Right ventricle myocardium inferior (tissue), 1 donor: ENCODE measurements at places on chromosomes 16 and 17.

- peak; percentile 81 for DNase-seq
Measured at GRCh38 chr17:35002876-35003551, 22.7 kb downstream of the LIG3 start.

GRCh38 chr17:61507383-61508066 lies 55.3 kb downstream of the TBX4 start:
- no peak for DNase-seq

DNA sequence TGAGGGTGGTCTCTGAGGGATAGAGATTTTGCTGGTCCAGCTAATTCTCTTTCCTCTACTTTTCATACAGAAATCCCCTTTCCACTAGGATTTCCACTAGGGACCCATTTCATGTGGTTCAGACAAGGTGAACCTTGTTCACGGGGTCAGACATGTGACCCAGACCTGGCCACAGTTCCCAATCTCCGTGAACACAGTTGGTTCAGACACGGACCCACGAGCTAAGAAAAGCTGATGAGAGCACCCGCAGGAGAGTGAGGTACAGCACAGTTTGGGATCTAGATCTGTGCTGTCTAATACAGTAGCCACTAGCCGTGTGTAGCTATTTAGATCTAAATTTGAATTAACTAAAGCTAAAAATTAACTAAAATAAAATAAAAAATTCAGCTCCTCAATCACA lies 88.1 kb downstream of the AXIN2 start:
- no peak for DNase-seq

GRCh38 chr17:35315971-35316370 lies 57.5 kb downstream of the SLFN11 start:
- DNase-seq: no peak

GRCh38 chr16:26952411-26952810 lies 114.3 kb upstream of the C16orf82 start:
- DNase-seq: no peak

- no peak for DNase-seq
Measured at GRCh38 chr17:11705111-11705510, 106.8 kb downstream of the DNAH9 start.

DNA sequence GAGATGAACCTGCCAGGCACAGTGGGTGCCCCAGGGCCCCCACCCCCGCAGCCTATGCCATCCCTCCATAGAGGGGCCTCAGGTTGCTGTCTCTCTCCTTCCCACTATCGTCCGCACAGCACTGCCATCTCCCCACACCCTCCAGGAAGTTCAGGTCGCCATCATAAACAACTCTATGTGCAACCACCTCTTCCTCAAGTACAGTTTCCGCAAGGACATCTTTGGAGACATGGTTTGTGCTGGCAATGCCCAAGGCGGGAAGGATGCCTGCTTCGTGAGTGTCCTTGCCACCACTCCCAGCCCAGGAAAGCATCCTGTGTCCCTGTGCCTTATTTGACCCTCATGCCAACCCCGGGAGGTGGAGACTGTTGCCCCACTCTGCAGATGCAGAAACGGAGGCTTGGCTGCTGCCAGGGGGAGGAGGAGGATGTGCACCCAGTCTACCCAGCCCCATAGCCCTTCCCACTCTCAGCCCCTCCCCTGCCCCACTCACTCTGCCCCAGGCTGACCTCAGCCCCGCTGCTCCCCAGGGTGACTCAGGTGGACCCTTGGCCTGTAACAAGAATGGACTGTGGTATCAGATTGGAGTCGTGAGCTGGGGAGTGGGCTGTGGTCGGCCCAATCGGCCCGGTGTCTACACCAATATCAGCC lies 3.9 kb downstream of the PRSS21 start:
- DNase-seq: no peak

DNA sequence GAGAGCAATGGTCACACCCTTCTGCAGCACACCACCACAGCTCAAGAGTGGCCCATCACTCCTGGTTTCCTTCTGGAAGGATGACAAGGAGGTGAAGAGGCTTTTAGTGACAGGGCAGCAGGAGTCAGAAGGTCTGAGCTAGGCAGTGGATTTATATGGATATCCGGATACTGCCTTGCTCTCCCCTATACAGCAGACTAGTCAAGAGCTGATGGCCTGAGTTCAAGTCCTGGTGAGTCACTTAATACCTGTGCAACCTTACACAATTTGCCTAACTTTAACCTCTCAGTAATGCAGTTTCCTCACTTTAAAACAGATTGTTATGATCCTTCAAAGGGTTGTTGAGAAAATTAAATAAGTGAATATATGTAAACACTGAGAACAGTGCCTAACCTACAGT lies 22.9 kb downstream of the MYO18A start:
- no peak for DNase-seq
